ENCODE measurements at places on chromosomes 3 and 15.

GRCh38 chr3:143226678-143227291 lies 107.2 kb downstream of the CHST2 start:
- DNase-seq, result no peak

- no peak for DNase-seq
Observed at GRCh38 chr3:146899171-146899570, 294.0 kb upstream of the PLSCR5 start.

DNA sequence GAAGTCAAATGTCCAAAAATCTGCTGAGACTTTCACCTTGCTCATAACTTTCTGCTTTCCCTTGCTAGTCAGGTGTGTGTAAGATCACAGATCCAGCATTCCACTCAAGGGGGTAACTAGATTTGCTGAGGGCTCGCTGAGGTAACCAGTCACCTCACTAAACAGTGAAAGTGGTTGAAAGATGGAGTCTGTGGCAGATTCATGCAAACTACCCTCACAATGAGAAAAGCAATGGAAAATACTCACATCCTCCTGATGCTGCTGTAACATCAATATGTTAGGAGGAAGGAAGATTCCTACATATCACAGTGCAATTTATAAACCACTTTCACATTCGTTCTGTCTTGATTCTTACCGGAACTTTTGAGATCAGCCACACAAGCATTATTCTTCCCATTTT lies 174.3 kb upstream of the BCL6 start:
- DNase-seq, result no peak

- no peak for DNase-seq
Observed at GRCh38 chr15:78854833-78855372, 17.8 kb upstream of the MORF4L1 start.

DNA sequence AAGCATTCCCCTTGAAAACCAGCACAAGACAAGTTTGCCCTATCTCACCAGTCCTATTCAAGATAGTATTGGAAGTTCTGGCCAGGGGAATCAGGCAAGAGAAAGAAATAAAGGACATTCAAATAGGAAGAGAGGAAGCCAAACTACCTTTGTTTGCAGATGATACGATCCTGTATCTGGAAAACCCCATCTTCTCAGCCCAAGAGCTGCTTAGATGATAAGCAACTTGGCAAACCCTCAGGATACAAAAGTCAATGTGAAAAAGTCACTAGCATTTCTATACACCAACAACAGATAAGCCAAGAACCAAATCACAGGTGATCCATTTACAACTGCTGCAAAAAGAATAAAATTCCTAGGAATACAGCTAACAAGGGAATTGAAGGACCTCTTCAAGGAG lies 403.7 kb upstream of the AZI2 start:
- no peak for DNase-seq

GRCh38 chr3:131747466-131747865 lies 244.7 kb upstream of the MRPL3 start:
- DNase-seq, result no peak

DNA sequence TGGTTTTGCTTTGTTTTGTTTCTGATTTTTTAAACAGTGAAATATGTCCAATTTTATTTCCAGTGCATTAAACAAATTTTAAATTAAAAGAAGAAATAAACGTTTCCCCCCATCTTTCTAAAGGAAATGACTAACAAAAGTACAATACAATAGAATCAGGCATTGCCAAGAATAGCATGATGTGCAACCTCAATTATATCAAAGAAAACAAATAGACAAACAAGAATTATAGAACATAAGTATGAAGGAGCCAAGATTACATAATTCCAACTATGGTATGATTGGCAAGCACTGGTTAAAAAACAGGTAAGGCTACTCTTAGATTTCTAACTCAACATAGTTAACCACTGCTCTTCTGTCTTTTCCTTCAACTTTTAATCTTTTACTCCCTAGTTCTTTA lies 26.4 kb downstream of the TIGIT start:
- no peak for DNase-seq

- peak; percentile 93 for DNase-seq
Observed at GRCh38 chr3:11995120-11995519, 9.1 kb upstream of the SYN2 start.
